ENCODE measurements at places on chromosomes 4 and X.

- DNase-seq, result no peak
Measured at GRCh38 chr4:151217326-151217725, 59.6 kb upstream of the PRSS48 start.

DNA sequence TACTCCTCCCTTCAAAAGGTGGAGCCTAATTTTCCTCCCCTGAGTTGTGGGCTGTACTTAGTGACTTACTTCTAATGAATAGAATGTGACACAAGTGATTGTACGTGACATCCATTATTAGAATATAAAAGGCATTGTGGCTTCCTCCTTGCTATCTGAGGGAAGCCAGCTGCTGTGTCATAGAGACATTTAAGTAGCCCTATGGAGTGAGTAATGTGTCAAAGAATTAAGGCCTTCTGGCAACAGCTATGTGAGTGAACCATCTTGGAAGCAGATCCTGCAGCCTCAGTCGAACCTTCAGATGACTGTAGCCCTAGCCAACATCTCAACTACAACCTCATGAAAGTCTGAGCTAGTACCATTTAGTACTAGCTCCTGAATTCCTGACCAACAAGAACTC lies 76.1 kb downstream of the BCOR start:
- DNase-seq, result no peak

DNA sequence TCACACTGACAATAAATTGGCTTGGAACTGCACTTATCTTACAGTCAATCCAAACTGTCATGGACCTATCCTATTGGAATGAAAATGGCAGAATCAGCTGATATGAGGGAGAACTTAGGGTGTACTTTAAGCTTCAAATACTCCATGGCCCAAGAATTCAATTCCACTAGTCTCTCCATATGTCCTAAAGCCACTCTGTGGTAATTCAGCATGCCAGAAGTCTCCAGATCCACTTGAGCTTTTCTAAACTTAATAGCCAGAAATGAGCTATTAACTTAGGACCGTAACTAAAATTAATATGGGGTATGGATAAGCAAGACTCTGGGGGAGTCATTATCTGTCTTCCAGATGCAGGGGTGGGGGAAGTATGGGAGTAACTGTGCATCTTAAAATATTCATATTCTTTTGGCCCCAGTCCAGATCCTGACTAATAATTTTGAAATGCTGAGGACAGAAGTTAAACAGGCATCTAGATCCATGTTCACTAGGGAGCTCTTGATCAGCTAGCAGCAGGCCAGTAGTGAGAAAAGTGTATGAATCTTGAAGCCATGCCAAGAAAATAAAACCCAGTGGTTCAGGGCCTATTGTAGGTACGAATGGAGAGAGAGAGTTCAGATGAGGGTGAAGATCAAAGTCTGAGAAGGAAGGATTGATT lies 167.6 kb downstream of the DKK2 start:
- DNase-seq, result no peak

DNA sequence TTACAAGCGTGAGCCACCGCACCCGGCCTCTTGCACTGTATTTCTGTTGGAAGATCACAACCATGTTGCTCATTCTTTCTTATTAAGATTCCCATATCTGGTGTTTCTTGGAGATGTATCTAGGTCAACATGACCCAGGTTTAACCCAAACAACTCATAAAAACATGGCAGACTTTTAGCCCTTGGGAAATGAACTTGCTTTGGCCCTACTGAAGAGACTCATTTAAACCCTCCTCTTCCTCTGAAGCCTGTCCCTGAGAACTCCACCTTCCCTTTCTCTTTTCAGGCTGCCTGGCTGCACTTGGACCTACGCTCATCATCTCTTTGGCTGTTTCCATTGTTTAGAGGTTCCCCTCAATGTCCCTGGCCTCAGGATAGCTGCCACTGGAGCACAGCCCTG lies 22.8 kb upstream of the OPN1LW start:
- no peak for DNase-seq

DNA sequence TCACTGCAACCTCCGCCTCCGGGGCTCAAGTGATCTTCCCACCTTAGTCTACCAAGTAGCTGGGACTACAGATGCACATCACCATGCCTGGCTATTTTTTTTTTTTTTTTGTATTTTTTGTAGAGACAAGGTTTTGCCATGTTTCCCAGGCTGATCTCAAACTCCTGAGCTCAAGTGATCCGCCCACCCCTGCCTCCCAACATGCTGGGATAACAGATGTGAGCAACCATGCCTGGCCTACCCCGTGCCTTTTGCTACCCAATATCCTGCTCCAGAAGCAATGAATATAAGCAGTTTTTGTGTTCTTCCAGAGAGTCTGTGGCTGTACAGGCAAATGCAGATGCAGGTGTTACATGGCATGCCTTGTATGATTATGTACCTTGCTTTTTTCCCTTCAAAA lies 50.5 kb downstream of the TBC1D14 start:
- no peak for DNase-seq

DNA sequence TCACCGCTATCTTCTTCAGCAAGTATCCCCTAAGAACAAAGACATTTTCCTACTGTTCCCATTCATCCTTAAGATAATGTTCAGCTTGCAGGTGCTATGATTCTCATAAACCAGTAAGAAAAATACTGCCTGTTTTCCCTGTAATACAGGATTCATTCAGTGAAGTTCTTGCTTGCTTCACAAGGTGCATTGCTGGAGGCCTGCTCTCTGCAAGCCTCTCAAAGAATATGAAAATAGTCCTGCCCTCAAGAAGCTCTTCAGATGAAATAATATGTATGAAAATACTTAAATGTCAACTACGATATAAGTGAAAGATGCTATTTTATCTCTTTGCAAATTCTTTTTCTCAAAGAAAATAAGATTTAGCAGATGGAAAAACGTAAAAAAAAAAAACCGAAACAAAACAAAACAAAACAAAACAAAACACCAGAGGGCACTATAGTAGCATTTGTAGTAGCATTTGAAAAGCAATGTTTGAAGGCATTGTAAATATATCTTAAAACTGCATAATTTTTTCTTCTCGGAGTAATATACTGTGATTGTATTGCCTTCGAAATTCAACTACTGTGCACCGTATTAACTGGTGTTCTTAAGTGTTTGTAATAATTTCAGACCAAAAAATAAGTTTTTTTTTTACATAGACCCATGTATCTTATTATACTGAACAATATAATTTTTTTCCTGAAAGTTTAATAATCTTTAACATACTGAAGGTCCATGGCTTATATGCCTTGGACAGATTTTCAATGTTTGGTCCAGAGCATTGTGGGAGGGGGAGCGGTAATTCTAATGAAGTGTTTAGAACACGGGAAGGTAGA lies 26.0 kb downstream of the ADH4 start:
- peak; percentile 25 for DNase-seq

- no peak for DNase-seq
Measured at GRCh38 chrX:19863857-19864223, 23.6 kb downstream of the SH3KBP1 start.

- no peak for DNase-seq
Measured at GRCh38 chr4:7826909-7827306, 112.8 kb downstream of the AFAP1 start.

GRCh38 chr4:23547096-23547495 lies 342.8 kb downstream of the PPARGC1A start:
- DNase-seq, result no peak

- DNase-seq, result no peak
Measured at GRCh38 chr4:140291259-140291658, 82.2 kb upstream of the SCOC start.

GRCh38 chr4:163148466-163149336 lies 18.0 kb downstream of the NAF1 start:
- no peak for DNase-seq

DNA sequence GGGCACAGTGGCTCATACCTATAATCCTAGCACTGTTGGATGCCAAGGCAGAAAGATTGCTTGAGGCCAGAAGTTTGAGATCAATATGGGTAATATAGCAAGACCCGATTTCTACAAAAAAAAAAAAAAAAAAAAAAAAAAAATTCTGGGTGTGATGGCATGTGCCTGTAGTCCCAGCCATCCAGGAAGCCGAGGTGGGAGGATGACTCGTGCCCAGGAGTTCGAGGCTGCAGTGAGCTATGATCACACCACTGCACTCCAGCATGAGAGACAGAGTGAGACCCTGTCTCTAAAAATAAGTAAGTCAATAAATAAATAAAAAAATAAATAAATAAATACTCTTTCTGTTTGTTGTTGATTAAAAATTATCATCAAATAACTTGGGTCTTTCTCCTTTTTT lies 62.4 kb upstream of the BMPR1B start:
- DNase-seq, result no peak

GRCh38 chr4:175263537-175263936 lies 345.4 kb downstream of the ADAM29 start:
- DNase-seq, result no peak

DNA sequence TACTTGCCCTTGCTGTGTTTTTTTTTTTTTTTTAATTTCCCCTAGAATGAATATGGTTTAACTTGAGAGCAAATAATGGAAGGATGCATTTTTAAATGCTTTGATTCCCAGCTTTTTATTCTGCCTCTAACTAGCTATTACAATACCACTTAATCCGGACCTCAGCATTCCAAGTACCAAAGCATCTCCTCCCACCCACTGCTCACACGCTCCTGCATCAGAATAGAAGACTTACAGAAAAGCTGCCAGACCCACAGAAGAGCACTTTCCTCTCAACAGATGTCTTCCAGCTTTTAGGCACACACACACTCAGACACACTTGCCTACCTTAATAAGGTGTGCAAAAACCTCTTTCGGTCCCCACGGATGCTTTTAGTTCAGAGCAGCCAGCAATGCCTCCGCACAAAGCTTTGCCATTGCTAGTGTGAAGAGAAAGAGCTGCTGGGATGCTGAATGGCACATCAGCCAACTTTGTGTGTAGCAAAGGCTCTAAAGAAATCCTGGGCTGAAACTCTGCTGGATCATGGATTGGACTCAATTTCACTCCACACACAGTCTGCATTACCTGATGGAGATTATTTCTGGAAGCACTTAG lies 1056.2 kb downstream of the DMD start:
- DNase-seq, result no peak

GRCh38 chrX:37854148-37854547 lies 6.8 kb upstream of the DYNLT3 start:
- DNase-seq, result no peak

- no peak for DNase-seq
Measured at GRCh38 chr4:7506119-7506518, 71.4 kb upstream of the PSAPL1 start.

DNA sequence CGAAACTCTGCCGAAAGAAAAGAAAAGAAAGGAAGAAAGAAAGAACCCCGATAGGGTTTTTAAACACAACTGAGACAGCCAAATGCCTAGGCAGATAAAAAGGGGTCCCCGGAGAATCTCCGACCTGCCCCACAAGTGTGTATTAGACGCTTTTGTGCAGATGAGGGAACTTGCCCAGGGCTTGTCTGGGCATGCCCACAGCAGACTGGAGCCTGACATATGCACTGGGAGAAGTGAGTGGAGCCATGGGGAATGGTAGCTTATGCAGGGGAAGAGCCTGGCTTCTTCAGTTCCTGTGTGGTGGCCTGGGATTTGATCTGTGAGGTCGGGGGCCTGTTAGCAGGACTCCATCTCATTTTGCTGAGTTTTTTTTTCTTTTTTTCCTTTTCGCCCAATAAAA lies 199.0 kb downstream of the GPC3 start:
- DNase-seq, result no peak

- DNase-seq, result no peak
Measured at GRCh38 chr4:33025236-33025635, 2305.1 kb downstream of the PCDH7 start.

DNA sequence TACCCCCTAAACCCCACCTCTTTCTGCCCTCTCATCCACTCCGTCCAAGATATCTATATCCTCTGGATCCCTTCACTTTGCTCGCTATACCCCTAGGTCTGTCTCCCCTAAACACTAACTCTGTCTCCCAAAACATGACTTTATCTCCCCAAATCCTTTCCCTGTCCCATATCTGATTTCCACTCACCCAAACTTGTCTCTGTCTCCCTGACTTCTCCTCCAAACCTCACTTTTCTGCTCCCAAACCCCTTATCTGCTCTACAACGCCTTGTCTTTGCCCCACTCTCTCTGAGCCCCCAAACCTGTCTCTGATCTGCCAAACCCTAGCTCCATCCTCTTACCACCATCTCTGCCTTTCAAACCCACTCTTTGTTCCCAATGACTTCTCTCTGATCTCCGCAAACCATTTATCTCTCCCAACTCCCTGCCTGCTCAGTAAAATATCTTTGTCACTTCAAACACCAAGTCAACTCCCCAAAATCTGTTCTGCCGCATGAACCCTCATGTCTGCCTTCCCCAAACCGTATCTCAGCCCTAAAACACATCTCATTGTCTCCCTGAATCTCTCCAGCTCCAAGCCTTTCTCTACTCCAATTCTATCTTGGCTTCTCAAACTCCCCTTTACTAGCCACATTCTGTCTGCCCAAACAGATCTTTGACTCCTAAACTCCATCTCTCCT lies 575 bp downstream of the GATA1 start:
- no peak for DNase-seq

- peak; percentile 1 for DNase-seq
Measured at GRCh38 chrX:85052636-85053343, 49.1 kb downstream of the APOOL start.

DNA sequence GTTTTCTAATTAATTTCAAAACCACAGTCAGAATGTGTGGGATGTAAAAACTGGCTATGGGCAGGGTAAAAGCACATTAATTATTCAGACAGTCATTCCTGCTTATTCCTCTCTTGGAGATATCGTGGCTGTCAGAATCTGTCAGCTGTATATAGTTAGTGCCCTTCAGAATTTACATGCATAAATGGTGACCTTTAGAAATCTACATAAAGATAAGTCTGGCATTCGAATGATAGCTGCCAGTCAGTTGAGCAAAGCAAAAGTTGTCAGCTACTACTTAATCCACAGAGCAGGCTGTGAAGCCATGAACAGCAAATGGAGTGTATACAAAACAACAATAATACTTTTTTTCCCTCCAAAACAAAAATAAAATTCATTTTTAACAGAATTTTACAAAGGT lies 189.5 kb downstream of the ADGRL3 start:
- no peak for DNase-seq

DNA sequence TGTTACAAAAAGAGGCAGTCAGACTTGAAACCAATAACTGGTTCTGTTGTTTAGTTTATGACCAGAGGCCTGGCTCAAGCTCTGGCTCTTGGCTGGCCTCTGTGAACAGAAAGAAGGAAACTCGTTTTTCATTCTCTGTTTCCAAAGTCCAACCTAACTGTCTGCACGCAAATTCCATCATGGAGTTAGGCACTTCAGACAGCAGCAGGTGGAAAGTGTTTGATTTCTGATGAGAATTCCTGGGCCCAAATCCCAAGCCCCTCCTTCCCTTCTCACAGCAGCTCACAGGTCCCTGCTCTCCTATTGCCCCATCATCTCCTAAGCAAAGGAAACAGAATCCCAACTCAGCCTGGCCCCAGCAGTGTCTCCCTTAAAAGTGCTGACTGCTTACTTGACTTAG lies 42.8 kb upstream of the FGF16 start:
- peak; percentile 29 for DNase-seq
